ENCODE measurements at places on chromosomes 11 and 22.

DNA sequence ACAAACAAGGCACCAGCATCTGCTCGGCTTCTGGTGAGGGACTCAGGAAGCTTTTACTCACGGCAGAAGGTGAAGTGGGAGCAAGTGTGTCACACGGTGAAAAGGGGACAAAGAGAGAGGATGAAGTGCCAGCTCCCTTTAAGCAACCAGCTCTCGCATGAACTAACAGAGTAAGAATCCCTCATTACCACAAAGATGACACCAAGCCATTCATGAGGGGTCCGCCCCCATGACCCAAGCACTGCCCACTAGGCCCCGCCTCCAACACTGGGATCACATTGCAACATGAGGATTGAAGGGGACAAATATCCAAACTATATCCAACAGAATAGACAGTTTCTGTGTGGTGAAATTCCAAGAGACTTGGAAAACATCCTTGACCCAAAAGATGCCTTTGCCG is 198.2 kb upstream of the POU2AF2 start:
- DNase-seq: no peak

DNA sequence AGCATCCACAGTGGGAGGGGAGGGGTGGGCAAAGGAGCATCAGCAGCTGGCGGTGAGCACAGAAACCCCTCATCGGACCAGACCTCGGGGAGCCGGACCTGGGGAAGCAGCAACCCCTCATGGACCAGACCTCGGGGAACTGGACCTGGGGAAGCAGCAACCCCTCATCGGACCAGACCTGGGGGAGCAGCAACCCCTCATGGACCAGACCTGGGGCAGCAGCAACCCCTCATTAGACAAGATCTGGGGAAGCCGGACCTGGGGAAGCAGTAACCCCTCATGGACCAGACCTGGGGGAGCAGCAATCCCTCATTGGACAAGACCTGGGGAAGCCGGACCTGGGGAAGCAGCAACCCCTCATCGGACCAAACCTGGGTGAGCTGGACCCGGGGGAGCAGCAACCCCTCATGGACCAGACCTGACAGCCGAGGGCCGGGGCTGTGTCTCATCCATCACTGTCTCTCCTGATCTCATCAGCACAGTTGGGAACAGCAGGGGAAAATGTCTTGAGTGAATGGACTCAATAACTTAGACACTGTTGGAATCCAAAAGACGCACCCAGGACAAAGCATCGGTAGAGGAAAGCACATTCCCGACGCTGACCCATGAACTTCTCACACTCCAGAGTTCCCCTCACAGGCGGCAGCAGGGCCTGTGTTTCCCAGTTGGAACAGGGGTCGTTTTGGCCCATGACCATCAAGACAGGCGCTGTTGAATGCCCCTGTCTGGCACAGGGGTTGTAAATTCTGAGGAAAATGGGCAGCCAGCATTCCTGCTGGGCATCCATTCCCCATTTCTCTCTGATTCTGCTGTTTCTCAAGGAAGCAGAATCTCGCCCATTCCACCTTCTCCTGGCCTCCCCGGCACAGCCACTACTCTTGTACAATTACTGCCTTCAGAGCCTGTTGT is 1494.6 kb downstream of the TBC1D22A start:
- no peak for DNase-seq

GRCh38 chr22:49084206-49084605 is 743.5 kb downstream of the BRD1 start:
- DNase-seq: no peak

GRCh38 chr22:48669986-48670716 is 1157.5 kb downstream of the BRD1 start:
- DNase-seq: no peak

DNA sequence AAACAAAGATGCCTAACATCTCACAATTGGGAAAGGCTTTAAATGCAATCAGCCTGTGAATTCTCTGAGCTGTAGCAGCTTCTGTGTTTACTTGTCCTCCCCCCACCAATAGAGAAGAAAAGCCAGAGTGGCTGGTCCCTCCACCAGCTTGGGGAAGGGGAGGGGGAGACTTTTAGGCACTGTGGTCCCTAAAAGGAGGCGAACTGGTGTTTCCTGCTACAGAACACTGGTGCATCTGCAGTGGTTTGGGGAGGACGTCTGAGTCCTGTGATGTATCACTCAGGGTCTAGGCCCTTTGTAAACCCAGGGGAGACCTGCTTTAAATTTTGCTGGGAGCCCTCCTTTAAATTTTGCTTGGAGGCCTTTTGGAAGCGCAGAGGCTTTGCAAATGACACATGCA is 16.9 kb downstream of the TNRC6B start:
- DNase-seq: no peak

GRCh38 chr11:45025716-45026492 is 75.2 kb upstream of the TP53I11 start:
- peak; percentile 64 for DNase-seq

DNA sequence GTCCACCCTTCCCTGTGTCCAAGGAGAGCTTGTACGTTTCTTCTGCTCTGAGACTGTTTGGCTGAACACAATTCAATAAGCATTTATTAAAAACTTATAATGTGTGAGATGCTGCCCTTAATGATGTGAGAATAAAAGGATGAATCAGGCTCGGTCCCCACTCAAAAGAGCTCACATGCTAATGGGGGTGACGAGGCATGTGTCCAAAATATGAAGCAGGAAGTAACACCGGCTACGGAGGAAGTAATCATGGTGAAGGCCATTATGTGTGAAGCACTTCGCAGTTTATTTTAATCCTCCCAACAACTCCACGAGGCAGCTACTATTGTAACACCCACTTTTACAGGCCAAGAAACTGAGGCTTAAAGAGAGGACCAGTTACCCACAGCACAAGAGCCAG is 3.4 kb upstream of the RASD2 start:
- no peak for DNase-seq

DNA sequence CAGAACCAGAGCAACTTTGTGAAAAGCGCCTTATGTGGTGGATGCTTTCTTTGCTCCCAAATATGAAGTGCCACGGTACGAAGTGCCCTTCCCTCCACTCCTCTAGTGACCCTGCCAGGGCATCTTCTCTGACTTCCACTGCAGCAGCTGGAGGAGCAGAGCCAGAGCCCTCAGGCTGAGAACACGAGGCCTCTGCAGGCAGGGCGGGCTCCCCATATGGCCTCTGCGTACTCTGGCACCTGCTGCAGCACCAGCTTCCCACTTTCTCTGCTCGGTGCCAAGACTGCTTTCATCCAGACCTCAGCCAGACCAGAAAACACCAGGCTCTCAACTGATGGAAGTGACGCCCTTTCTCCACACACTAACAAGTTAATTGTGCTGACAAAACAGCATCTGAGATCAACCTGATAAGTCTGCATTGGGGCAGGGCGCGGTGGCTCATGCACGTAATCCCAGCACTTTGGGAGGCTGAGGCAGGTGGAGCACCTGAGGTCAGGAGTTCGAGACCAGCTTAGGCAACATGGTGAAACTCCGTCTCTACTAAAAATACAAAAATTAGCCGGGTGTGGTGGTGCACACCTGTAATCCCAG is 12.8 kb downstream of the UFD1 start:
- no peak for DNase-seq

DNA sequence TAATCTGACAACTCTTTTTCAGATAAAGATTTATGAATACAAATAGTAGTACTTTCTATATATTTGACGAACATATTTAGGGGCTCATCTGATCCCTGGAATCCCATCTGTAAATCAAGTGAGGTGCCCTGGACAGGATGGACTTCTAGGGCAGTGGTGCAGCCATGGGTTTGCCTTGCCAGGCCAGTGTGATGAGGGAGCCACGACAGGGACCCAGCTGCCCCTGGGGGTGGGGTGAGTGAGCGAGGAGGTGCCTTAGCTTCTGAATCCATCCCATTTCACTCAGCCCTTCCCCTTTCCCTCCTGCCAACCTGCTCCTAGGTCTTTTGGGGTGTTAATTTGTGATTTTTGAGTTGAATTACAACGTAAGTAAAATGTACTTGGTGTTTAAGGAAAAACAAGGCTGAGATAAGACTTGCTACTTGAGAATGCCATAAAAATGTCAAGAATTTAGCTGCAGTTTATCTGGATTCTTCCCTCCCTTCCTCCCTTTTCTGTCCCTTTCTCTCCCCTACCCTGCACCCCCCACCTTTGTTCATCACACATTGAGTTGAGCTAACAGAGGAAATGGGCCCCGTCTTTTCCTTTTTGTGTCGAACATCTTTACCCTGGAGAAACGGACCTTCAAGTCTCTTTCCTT is 60.8 kb downstream of the PPFIBP2 start:
- no peak for DNase-seq

DNA sequence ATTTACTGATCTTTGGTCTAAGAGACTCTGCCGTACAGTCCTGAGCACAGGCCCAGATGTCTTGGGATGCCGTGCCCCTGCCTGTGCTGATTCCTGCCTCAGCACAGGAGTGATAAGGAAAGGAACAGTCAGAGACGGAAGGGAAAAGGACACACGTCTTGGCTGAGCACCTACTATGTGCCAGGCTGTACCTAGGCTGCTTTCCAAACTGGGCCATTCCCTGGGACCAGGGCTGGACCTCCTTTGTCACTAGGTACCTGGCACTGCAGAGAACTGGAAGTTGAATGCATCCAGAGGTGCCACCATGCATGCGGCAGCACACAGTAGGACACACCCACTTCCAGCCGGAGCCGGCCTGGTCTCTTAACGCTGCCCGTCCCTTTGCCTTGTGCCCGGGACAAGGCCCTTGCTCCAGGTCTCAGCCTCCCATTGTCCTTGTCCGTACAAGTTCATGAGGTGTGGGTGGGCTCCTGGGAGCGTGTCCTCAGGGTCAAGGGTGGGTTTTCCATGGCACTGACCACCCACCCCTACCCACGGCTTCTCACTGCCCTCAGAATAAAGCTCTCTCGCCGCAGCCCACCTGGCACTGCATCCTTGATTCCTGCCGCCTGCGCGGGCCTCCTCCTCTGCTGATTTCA is 1.1 kb upstream of the SSTR3 start:
- no peak for DNase-seq

GRCh38 chr22:45058622-45058912 is 48.8 kb upstream of the PHF21B start:
- DNase-seq: no peak

DNA sequence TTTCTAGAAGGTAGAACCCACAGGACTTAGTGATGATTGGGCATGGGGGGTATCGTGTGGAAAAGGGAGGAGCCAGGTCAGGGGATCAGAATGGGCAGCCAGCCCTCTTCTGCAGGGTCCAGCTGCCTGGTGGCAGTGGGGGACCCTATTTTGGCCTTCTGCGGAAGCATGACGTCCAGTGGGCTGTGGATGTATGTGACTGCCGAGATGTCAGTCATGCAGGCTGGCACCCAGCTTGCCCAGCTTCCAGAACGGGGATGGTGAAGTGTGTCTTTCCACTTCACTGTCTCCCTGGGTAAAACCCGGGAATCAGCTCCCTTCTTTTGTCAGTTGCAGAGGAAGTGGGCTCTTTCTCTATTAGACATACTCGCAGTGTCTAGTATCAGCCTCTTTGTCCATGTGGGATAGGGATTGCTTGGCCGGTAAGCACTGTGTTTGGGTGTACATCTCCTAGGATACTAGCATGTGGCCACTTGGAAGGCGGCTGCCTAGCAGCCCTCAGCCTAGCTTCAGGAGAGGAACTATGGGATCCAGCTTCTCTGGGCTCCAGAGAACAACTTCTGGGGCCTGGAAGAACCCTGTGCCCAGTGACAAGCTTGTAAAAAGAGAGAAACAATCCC is 51.4 kb downstream of the GRIK4 start:
- DNase-seq: no peak

DNA sequence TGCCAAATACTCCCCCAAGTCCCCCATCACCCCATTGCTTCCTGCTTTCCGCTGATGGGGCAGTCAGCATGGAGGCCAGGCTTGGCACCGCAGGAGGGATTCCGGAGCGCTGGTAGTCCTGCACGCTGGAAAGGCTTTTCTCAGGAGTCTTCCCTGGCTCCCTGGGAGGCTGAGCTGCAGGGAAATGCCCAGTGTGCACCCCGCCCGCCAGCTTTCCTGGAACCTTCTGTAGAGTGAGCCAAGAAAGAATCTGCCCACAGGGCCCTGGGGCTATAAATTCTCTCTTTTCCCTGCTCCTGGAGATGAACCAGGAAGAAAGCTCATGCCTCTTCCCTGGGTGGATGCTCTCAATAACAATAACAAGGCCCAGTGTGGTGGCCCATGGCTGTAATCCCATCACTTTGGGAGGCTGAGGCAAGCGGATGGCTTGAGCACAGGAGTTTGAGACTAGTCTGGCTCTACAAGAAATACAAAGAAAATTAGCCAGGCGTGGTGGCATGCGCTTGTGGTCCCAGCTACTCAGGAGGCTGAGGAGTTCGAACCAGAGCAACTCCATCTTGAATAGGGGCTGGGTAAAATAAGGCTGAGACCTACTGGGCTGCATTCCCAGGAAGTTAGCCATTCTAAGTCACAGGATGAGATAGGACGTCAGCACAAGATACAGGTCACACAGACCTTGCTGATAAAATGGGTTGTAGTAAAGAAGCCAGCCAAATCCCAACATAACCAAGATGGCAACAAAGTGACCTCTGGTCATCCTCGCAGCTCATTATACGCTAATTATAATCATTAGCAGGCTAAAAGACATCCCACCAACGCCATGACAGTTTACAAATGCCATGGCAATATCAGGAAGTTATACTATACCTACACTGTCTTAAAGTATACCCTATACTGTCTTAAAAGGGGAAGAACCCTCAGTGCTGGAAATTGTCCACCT is 46.4 kb upstream of the FTH1 start:
- no peak for DNase-seq

- no peak for DNase-seq
Measured at GRCh38 chr11:3203221-3204043, 15.2 kb downstream of the MRGPRG start.

DNA sequence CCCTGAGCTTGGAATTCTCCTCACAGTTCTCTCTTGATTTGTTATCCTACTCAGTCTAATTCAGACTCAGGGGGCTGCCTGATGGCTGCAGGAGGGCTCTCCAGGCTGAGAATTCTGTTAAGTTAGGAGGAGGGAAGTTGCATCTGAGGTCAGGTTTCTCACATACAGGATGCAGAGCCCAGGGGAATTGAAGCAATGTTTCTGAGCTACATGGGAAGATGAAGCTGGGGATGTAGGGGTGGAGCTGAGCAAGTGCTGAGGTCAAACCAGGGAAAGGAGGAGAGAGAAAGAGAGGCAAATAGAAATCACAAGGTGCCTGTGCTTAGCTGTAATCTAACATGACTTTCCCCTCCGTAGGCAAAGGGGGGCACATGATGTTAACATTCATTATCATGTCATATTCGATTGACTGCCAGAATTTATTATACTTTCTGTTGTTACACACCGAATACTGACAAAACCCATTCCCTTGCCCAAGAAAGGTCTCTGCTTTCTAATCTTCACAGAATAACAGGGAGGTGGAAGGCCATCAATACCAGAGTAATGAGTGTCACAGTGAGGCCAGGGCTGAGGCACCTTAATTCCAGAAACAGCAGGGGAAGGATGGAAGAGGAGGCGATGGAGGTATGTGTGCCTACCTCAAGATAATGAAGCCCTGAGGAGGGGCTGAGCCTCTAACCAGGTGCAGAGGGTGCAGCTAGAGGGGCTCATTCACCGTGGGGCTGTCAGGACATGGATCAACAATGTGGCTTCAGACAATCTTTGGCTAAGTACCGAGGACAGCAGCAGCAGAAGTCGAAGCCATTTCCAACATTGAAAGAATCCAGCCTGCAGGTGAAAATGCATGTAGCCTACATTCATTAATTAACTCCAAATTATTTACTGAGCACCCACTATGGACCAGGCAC is 205.4 kb upstream of the SNX19 start:
- no peak for DNase-seq
